ENCODE measurements at places on chromosomes 7 and 10. TPM values are rescaled to one million over a fixed set of nuclear protein-coding genes. Genes with fewer than 3 reads are reported as not detected.

- no peak for ATAC-seq
These were observed 257.4 kb downstream of the KCNMA1 start for GRCh38 chr10:77380191-77380590.

GRCh38 chr10:57628592-57629284 is 639.0 kb downstream of the IPMK start:
- no peak for ATAC-seq

DNA sequence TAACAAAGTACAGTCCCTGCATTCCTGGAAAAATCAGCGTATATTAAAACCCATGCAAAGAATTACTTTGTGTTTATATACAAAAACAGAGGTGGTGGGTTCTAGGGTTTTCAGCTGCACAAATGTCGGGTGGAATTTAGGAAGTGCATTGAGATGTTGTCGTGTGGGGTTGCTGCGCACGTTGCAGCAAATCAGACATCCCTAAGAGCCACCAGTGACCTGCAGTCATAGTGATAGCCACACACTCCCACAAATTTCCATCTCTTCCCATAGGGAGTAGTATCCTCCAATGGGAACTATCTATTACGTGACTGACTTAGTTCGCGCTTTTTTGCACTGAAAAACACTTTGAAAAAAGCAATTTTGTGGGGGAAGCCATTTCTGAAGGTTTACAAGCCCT is 375.2 kb upstream of the GALNT17 start:
- no peak for ATAC-seq

DNA sequence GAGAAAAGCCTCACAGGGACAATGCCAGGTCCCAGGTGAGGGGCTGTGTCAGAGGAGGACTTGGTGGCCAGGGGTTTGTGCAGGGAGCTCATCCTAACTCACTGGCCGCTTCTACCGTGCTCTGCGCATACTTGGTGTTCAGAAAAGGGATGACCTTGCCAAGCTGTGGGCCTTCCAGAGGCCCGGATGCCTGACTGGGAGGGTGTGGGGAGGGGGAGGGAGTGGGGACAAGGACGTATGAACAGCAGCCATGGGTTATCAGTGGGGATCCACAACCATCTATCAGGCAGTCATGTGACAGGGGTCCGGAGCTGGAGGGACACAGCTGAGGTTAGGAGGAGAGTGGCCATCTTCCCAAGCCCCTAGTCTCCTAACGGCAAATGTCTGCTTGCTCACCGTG is 6.2 kb downstream of the SFXN4 start:
- ATAC-seq, result no peak

GRCh38 chr7:40572810-40573465 is 438.1 kb downstream of the SUGCT start:
- ATAC-seq, result no peak

DNA sequence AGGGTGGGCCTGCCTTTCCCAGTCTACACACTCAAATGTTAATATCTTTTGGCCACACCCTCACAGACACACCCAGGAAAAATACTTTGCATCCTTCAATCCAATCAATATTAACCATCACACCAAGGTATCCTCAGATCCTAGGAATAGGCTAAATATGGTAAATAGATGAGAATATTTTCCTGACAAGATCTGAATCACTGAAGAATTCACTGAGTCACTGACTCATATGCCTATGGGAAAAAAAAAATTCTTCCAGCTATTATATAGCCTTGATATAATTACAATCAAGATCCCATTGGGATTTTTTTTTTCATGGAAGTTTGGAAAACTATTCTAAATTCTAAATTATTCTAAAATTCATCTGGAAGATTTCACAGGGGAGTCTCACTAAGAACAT is 65.8 kb downstream of the INHBA start:
- no peak for ATAC-seq

- ATAC-seq, result no peak
These were observed 282.4 kb downstream of the EXOC4 start for GRCh38 chr7:133535308-133535707.

DNA sequence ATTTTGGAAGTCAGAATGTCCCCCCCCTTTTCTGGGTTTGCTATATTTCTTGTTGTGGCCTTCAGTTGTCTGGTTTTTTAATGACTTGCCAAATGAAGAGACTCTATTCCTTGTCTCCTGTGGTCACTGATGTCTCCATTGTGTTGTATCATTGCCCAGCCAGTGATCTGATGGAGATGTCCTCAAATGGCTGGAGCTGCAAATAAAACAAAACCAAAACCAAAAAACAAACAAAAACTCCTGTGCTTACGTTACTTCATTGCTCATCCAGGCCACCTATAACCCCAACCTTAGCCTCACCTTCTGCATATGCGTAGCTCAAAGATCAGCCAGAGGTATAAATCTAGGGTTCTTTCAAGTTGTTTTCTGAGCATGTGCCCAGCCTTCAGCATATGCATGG is 5.1 kb downstream of the RBM33 start:
- ATAC-seq, result no peak

DNA sequence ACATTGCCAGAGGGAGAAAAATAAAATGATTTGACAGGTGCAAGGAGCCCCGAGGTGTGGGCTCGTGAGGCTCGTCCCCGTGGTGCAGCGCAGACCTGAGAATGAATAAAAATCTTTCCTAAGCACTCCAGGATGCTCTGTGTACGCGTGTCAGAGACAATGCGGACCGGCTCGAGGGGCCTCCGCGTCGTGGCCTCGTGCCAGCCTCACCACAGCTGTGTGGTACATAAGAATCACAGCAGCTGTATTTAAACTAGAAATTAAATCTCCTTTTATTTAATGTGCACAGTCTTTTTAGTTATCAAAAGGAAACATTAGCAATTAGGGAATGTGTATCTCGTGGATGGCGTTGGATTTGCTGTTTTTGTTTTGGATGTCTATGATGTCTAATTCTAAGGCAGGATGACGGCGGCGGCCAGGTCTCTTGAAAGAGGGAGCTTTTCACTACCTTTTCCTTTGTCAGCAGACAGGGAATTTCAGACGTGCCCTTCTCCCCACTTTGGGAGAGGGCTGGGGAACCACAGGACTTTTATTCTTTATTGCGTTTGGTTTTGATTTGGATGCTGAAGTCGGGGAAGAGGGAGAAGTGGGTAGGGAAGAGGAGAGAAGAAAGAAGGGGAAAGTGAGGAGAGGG is 365.3 kb upstream of the SHH start:
- no peak for ATAC-seq

DNA sequence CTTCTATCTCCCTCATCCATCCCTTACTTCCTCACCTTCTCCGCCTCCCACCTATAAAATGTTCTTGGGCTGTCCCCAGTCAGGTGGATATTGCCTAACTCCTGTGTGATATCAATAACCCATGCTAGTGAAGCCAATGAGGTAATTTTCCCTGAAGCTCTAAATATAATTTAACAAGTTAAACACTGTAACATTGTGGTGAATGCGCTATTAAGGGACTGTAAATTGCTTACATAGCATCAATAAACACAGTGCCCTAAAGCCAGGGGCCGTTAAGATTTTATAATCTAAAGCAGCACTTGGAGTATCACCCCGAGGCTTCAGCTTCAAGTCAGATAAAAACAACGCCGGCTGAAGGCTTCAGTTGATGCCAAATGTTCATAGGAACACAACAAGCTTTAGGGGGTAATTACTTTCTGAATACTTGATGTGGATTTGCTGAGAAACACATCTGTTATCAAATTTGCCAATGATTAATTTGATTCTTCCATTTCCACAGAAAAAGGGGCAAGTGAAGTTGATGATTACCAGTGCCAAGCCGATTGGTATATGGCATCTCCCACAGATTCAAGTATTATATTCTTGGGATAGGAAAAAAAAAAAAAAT is 138.4 kb downstream of the CREB5 start:
- ATAC-seq, result no peak

DNA sequence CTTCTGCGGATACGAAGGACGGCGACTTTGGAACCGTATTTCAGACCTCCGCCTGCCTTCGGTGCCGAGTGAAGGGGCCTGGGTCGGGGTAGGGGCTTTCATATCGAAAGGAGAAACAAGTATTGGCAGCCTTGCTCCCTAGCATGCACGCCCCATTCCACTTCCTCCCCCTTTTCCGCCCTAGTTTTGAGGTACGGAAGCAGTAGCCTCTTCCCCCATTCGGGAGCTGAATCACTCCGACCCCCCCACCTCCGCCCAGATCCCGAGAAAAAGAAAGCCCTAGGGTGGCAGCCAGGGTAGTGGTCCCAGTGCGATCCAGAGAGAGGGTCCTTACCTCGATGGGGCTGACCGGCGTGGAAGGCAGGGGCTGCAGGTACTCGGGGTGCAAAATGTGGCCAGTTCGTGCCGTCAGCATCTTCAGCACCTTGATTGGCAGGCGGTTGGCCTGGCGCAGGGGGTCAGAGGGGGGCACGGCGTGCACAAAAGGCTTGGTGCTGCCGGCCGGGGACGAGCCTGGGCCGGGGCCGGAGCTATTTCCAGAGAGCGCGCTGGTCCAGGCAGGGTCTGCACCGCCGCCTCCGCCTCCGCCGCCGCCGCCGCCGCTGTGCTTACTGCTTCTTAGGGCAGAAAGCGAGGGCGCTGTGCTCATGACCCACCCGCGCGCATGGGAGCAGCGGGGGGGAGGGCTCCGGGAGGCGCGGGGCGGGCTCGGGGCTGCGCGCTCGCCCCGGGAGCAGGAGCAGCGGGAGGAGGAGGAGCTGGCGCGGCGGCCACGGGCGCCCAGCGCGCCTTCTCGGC is 594 bp downstream of the ZNF503 start:
- ATAC-seq, result peak; percentile 41

- no peak for ATAC-seq
These were observed 25.1 kb upstream of the SVOPL start for GRCh38 chr7:138726288-138726687.

DNA sequence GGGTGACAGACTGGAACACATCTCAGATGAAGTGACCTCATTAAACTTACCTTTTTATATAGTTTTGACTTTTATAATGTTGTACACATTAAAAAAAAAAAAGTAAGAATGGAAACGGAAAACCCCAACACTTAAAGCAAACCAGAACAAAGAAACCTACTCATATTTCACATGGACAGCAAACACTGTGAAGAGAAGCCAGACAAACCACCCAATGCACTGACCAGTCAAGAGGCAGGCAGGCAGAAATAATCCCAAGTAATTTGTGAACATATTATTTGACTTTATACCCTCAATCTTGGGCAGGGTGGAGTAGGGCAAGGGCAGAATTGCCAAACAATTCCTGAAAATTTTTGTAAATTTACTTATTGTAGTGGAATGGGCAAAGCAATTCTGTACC is 39.8 kb downstream of the WAPL start:
- no peak for ATAC-seq

- peak; percentile 76 for ATAC-seq
These were observed 75.1 kb upstream of the SP4 start for GRCh38 chr7:21352540-21353387.

DNA sequence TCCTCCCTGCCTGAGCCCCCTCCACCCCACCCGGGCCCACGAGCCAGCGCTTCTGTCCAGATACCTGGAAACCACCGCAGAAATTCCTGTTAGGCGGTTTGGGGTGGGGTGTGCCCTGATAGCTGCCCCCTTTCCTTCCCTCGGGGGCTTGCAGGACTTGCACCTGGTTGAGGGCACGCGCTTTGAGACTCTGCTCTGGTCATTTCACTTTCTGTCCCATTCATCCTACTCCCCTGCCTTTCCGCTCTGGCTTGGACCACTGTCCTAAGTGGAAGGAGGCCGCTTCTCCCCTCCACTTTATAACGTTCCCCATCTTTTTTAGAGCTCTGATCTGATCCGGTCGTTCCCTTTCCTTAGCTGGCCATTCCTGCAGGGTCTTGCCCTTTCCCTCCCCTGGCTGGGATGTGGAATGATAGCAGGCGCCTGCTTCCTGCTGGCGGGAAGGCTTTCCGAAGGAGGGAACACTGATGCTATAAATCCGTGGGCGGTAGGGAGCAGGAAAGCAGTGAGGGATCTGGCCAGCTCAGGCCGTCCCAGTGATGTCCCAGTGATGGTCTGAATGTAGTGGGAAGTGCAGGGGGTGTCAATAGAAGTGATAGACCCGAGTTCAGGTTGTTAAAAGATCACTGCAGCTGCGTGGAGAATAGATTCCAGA is 852 bp upstream of the PRKAR1B start:
- no peak for ATAC-seq

DNA sequence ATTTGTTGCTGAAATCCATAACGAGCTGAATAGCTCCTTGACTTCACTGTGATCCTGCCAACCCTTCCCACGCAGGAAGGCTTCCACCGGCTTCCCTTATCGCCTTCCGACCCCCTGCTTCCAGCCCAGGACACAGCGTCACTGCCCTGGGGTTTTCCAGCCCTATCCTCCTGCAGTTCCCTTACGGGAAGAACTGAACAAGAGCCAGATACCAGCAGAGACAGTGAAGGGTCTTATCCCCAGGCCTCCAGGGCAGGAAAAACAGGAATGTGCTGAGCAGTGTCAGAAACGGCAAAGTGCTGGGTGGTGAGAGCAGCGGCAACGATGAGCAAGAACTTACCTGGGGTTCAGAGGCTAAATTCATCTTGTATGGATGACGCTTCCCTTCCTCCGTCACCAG is 22.4 kb downstream of the PDLIM1 start:
- no peak for ATAC-seq

- ATAC-seq, result no peak
These were observed 58.1 kb upstream of the DGKI start for GRCh38 chr7:137904833-137905232.

- ATAC-seq, result no peak
These were observed 169.6 kb downstream of the TCERG1L start for GRCh38 chr10:131141645-131142516.

The ANKRD1 gene
- not detected for total RNA-seq

The ATOH7 gene
- not detected for total RNA-seq

The ASB10 gene
- not detected for total RNA-seq

The CHCHD3 gene
- 30.0 TPM for total RNA-seq

The AOAH gene
- total RNA-seq, result 1.4 TPM

The GOLGA7B gene
- 8.2 TPM for total RNA-seq

The SLC26A3 gene
- total RNA-seq, result not detected

The NAT16 gene
- not detected for total RNA-seq

The ITGB8 gene
- 0.26 TPM for total RNA-seq

The HPS1 gene
- 49.1 TPM for total RNA-seq

The OPN4 gene
- not detected for total RNA-seq

The PLPP4 gene
- total RNA-seq, result not detected

The TSPAN15 gene
- 4.9 TPM for total RNA-seq

The INA gene
- 0.13 TPM for total RNA-seq
